ENCODE measurements at places on chromosomes 6 and 20.

GRCh38 chr6:18500921-18501662, 113.9 kb downstream of the RNF144B start:
- DNase-seq, result no peak

DNA sequence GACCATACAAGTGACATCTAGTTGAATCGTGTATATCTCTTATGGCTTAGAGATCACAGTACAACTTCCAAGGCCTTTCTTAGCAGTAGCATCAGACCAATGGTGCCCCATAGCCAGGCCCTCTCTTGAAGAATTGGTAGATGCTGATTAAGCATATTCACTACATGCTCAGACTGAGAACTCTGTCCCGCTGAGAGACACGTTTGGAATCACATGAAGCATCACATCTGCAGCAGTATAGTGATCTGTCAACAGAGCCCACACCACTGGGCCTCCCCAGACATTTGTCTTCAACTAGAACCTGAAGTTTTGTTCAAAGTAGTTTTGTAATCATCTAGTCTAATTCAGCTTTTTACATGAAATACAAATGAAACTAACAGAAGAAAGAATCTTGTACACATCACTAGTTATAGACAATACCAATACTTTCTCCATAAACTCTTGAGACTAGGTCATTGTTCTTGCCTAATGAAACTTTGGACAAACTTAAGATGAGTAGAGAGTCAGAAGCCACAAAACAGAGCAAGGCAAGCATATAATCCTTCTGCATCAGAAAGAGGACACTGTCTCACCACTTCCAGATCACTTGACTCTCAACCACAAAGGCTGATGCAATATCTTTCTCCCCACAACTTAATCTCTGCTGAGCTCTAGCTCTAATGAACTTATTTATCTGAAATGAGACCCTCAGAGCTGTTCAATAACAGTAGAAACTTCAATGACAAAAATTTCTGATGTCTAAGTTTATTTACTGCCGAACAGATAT, 182.7 kb downstream of the TBX18 start:
- DNase-seq, result no peak

DNA sequence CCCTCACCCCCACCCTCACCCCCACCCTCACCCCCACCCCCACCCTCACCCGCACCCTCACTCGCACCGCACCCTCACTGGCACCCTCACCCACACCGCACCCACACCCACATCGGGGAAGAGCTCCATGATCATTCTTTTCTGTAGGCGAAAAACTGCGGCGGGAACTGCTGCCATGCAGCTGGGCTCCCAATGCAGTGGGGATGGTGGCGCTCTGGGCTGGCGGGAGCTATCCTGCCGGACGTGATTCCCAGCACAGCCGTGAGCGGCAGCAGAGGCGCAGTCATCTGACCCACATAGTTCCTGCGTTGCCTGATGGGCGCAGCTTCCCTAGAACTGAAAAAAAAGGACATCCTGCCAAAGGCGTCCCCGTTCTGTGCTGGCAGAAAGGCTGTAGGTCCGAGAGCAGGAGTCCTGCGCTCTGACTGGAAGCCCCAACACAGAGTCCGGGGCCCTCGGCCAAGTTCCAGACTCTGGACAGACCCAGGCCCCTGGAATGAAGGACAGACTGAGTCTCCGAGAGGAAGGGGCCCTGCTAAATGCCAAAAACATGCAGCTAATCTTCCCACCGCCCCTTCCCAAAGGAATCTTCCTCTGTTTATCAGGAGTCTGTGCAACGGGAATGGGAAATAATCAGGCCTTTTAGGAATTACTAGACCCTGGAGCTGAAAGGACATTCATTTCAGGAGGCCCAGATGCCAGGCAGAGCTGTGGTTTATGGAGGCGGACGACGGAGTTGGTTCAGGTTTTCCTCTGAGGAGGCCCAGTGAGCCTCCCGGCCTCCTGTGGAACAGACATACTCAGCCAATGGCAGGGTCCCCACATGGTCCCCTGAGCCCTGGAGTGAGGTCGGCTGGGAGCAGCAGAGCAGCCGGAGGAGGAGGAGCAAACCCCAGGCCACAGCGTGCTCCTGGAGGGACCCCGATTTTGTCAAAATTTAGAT, 14.1 kb upstream of the TCFL5 start:
- peak; percentile 73 for DNase-seq

- DNase-seq, result no peak
Measured at GRCh38 chr20:56420940-56421688, 9.1 kb downstream of the CASS4 start.

DNA sequence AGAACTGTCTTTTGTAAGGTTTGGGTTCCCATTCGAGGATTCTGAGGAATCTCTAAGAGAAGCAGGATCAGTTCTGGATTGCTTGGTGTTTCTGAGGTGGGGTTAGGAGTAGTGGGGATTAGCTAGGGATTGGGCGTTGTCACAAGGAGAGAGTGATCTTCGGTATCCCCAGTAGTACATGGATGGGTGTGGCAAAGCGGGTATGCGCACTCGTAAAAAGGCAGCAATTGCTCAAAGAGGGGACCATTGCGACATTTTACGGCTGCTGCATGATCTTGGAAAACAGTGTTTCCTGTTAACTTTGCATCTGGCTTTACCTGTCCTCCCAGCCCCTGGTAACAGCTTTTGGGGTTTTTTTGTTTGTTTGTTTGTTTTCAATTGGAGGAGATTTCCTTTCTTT, 9.7 kb upstream of the ZSCAN9 start:
- DNase-seq, result no peak

DNA sequence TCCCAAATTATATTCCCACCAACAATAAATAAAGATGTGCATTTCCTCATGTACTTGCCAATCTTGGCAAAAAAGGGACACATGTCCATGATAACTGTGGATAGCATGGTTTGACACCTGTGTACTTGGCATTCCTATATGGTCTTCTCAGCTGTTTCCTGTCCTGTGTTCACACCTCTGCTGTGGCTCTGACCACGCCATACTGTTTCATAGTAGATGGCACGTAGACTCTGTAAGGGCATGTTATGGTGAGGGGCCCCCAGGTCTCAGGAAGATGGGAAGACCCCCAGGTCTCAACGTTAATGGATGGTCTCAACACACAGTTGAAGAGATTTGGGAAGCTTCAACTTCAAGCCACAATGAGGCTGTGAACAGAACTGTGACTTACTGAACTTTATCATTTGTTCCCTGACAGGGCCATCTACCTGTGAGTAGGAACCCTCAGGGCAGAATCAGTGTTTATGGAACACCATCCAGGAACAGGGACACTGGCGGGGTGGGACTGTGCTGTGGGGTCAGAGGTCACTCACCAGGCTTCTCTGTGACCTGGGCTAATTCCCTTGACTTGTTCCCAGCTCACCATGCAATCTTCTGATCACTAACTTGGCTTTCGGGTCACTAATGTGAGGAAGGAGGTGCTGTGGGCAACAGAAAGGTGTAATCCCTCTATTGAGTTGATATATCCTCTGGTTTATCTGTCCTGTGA, 11.8 kb downstream of the ZBTB24 start:
- DNase-seq, result no peak

- no peak for DNase-seq
Measured at GRCh38 chr6:40128127-40128526, 193.9 kb upstream of the MOCS1 start.

GRCh38 chr6:18141805-18142590, 12.9 kb downstream of the TPMT start:
- peak; percentile 83 for DNase-seq

DNA sequence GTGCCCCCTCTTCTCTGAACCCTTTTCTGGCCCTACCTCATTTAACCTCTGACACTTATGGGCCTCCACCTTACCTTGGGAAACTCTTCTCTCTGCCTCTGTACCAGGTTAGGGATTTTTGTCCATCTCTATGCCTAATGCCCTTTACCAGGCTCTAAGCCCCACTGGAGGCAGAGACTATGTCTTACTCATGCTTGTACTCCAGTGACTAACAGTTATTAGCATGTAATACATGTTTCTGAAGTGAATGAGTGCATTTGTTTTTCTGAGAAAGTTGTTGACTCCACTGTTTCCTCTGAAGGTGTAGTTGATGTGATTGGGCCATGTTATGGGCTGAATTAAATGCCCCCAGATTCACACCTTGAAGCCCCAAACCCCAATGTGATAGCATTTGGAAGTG, 234.3 kb downstream of the PACRG start:
- no peak for DNase-seq

DNA sequence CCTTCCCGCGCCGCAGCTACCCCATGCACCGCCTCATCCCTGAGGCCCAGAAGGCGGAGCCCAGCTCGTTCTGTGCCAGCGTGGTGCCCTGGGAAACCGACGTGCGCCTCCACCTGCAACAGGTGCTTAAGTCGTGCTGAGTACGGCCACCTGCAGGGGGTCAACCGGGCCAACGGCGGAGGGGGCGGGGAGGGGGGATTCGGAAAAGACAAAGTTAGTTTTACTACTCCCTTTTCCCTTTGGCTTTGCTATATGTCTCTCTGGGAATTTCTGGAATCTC, 168.9 kb downstream of the CDK19 start:
- DNase-seq, result no peak

- no peak for DNase-seq
Measured at GRCh38 chr6:144646093-144647056, 361.2 kb downstream of the UTRN start.

DNA sequence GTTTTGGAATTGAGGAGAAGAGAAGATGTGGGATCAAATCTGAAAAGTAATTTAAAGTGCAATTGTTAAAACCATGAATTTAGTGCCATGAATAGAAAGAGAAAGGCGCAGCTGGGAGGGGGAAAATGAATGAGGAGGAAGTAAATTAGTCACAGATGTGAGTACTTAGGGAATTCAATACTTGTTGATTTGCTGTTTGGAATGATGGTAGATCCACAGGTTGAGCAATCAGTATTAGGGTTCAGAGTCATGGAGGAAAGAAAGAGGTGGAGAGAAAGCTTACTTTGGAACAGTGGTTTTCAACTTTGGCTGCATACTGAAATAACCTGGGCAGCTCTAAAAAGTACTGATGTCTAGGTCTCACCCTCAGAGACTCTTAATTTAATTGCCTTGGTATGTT, 229.7 kb upstream of the ASCC3 start:
- DNase-seq, result no peak

DNA sequence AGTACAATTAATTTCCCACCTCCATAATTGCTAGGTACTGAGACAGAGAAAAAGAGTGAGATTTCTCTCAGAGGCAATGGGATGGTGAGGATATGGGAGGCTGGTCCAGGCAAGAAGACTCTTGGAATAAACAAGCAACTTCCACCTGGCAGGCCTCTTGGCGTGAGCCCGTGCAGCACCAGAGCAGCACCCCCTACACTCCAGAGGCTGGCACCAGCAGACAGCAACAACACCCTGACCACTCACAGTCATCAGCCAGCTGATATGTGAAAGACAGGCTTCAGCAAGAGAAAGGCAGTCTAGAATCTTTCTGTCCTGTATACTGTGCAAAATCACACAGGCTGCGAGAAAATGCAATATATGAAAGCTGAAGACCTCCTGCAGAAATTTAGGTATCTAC, 59.7 kb downstream of the KIF13A start:
- no peak for DNase-seq

GRCh38 chr6:102407886-102408741, 1014.6 kb downstream of the GRIK2 start:
- DNase-seq, result no peak

GRCh38 chr20:59782986-59783640, 150.3 kb downstream of the SYCP2 start:
- peak; percentile 58 for DNase-seq

GRCh38 chr6:76439811-76440210, 367.3 kb upstream of the IMPG1 start:
- DNase-seq, result no peak

DNA sequence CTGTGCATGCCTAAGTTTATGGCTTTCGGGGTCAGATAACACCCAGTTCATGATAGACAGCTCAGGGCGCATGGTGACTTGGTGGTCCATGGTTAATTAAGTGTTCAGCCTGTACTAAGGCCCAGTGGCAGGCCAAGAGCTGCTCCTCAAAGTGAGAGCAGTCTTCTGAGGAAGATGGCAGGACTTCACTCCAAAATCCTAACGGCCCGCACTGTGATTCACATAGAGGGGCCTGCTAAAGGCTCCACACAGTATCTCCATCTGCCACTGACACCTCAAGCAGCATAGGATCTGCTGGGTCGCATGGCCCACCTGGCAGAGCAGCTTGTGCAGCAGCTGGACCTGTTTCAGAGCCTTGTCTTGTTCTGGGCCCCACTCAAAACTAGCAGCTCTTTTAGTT, 10.6 kb upstream of the CST7 start:
- no peak for DNase-seq

DNA sequence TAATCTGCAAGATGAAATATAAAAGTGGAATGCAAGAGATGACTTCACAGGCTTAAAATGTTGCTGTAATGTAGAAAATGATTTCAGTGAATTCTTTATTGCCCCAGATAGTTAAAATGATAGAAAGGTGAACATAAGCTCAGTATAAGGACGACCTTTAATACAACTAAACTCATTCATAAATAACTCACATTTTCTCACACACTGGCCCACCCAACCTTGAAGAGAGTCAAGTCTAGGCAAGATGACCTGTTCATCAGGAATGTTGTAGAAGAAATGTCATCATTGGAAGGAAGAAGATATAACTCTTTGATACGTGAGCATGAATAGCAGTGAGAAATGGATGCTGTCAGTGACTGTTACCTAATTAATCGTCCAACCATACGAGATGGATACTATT, 111.1 kb upstream of the SASH1 start:
- no peak for DNase-seq

DNA sequence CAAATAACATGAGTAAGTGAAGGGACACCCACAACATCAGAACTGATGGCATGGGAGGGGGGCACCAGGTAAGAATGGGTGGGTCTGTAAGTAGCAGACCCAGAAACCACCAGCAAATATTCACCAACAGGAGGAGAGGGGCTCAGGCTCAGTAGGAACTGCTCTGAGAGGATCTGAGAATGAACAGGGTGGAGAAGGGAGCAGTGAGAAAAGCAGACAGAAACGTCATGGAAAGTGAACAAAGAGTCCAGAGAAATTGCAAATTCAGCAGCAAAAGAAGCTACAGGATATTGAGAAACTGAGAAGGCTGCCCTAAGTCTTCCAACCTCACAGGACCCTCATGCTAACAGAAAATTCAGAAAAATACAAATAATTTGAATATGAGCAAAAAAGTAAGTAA, 121.3 kb downstream of the KIF16B start:
- no peak for DNase-seq

Data from NCI-H774 (cell line).